DMS53 (cell line): ENCODE measurements at places on chromosomes 5 and 9.

GRCh38 chr5:42949348-42950115 lies 90.6 kb downstream of the ANXA2R start:
- DNase-seq, result peak; percentile 94

GRCh38 chr9:4349816-4350418 lies 50.0 kb upstream of the GLIS3 start:
- no peak for DNase-seq

- DNase-seq, result no peak
These were observed 232.3 kb upstream of the TRPM3 start for GRCh38 chr9:71353720-71354119.

DNA sequence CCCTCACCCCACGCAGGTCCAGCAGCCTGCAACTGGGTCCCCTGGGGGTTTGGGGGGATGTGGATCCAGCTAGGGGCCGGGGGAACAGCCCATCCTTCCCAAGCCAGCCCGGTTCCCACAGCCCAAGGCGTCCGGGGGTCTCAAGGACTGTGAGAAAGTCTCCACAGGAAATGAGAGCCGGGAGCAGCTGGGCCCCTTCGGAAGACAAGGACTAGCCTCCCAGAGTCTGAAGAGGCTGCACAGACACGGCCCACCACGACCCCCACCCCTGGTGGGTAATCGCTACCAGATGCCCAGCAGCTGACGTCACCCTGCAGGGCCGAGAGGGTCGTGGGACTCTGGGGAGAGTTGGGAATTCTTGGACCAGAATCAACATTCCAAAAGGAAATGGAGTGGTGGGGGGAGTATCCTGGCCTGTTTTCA lies 10.5 kb downstream of the SH2D3C start:
- DNase-seq, result no peak

DNA sequence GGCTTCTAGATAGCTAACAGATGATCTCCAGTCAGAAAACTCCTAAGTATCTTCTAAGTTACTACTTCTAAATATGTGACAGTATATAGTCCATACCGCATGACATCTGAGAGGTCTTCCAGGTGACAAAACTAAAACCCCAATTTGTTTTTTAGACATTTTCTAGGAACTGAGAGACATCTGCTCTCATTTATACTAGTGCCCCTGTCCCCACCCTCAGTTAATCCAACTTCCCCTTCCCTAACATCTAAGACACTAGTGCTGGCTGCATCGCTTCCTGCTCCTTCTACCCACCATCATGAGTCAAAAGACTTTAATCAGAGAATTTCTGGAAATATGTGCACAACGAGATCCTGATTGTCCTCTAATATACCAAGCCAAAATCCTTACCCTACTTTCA lies 37.9 kb downstream of the FBXW11 start:
- DNase-seq, result no peak

GRCh38 chr5:89246252-89246651 lies 363.3 kb upstream of the MEF2C start:
- no peak for DNase-seq

- peak; percentile 85 for DNase-seq
These were observed 160.7 kb upstream of the DAPK1 start for GRCh38 chr9:87336914-87337333.

DNA sequence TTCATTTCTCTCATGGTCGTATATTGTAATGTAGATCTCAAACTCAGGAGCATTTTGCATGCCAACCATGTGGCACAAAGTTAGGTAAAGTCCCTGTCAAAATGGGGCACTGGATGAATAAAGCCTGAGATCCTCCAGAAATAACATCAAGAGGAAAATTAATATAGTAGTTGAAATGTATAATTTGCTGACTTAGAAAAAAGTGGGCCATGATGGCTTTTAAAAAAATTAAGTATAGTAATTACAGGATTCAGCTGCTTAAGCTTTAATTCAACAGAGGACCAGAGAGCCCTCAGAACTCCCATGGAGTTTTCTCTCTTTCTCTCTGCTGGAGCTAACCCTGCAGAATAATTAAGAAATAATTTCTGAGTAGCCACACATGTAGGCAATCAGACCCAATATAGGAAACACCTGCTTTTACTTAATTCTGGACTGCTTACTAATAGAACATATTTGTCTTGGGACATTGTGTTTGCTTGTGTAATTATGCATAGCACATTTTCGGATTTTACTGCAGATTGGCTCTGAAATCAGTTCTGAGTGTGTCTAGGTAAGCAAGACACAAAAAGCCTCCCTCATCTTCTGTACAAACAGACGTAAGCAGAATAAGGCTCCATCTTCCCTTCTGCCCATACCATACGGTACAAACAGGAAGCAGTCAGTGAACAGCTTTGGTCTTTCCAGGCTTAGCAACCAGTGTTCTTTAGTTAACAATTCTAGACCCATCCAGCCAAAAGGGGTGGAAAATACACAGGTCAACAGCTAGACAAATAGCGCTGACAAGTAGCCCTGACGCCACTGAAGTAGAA lies 26.5 kb upstream of the PCSK1 start:
- DNase-seq, result peak; percentile 99

DNA sequence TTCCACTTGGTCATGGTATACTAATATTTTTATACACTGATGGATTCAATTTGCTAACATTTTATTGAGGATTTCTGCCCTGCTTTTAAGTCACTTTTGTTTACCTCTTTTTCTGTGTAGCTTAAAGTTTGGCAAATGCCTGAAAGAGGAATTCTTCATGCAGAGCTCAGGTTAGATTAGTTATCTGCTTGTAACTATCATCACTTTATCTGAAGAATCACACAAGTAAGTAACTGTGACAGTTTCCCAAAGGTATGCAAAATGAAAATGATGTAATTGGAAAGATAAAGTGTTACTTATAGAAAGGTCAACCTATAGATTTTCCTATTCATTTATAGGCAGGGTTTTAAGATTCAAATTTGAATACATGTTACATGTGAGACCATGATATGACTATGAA lies 188.8 kb upstream of the ACTBL2 start:
- DNase-seq, result no peak

- no peak for DNase-seq
These were observed 14.7 kb upstream of the CPEB4 start for GRCh38 chr5:173873306-173873922.

GRCh38 chr9:114207034-114207810 lies 51.9 kb downstream of the COL27A1 start:
- DNase-seq, result peak; percentile 13

DNA sequence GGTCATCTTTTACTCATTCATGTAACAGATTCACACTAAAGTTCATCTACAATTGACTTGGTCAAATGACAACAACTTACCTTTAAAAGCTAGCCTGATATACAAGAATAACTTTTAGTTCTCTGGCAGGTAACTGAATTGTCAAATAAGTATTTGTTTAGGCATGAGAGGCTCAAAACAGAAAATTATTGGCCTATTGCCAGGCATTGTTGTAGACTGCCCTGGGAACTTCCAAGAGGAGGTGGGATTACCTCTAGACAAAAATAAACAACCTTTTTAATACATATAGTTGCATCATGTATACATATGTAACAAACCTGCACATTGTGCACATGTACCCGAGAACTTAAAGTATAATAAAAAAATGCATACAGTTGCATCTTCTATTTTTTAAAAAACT lies 18.2 kb upstream of the SLCO4C1 start:
- DNase-seq, result peak; percentile 51

DNA sequence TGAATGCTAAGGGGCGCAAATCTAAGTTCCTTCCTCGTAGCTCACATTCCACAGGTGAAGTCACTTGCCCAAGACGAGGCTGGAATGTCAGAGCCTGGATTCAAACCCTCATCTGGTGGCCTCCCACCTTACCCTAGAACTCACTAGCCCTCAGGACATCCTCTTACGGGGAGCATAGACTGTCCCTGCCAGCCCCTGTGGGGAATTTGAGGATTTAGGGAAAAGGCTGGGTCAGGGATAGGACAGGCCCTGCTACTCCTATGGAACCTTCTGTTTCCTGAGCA lies 45.0 kb downstream of the IRF1 start:
- no peak for DNase-seq

- no peak for DNase-seq
These were observed 151.2 kb downstream of the ARHGEF28 start for GRCh38 chr5:73777192-73777591.

DNA sequence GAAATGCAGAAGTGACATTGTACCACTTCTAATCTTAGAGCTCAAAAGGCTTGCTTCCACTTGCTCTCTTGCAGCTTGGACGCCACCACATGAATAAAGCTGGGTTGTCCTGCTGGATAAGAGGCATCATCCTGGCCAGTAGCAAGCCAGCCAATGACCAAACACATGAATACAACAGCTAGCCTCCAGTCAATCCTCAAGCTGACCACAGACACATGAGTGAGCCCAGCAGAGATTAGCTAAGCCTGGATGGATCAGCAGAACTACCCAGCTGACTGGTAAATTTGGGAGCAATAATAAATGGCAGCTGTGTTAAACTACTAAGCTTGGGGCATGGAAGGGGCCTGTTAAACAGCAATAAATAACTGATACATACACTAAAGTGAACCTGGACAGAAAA lies 121.1 kb upstream of the SLC12A2 start:
- no peak for DNase-seq

DNA sequence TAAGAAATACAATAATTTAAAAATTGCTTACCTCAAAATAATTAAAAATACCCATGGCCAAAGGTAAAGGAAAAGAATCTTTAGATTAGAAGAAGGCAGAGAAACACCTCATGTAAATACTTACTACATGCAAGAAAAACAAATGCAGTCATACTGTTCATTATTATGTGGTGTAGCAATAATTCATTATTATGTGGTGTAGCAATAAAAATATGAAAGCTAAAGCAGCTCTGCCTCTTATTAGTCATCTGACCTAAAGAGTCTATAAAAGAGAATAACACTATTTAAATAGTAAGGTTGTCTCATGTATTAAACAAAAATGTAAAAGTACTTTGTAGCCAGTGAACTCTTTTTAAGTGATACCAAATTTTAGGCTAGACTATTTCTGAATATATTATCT lies 6.6 kb downstream of the DTWD2 start:
- DNase-seq, result no peak

GRCh38 chr5:38462976-38463633 lies 93.3 kb downstream of the LIFR start:
- peak; percentile 47 for DNase-seq

DNA sequence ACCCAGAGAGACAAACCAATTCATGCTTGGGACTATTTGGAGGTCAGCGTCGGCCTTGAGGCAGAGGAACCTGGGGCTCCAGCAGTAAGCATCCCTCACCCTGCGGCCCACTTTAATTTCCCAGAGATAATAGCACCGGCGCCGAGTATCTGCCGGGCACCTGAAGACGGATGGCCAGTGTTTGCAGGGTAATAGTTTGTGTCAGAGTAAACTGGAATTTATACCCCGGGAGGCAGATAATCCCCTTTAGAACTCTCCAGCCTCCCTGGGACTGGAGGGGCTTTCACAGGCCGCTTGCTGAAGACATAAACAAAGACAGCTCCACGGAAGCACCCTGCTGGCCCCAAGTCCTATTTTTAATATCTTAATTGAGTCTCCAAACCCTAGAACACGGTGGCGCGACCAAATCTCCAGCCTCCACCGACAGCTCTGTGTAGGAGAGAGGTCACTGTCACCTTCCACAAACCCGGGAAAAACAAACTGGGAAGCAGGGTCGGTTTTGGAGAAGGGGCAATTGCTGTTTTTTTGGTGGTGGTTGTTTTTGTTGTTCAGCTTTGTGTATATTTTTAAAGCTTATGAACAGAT lies 17.4 kb upstream of the FCN1 start:
- no peak for DNase-seq

- no peak for DNase-seq
These were observed 86.1 kb downstream of the DAB2IP start for GRCh38 chr9:121737481-121737931.

DNA sequence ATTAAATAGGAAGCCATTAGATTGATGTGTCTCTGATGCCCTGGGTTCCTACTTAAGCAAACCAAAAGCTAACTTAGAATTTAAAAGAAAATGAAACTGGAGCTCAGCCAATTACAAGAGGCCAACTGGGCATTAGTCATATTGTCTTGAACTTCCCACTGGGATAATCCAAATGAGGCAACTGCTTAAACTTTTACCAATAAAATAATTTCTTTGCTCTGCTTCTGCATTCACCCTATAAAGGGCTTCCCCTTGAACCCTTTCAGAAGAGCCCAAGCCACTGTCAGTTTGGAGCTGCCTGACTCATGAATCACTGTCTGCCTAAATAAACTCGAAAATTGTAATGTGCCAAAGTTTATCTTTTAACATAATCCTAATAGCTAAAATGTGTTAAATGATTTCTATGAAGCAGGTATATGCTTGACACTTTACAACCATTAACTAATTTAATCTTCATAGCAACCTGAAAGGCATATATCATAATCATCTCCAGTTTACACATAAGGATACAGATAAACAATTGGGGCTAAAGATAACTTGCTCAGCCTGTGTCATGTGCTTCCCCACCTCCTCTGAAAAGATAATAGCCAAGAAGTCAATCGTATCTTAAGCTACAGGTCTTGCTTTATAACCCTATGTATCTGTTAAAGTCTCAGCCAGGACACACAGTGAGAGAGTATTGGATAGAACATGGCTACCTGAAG lies 11.5 kb downstream of the GPR150 start:
- no peak for DNase-seq
